Stimulated activated CD4-positive, alpha-beta T cell treated with anti-CD3 and anti-CD28 coated beads, TNF-alpha, amount 100 ng/mL, for 4 hours (primary cell): ENCODE measurements at places on chromosomes 1 and 21.
A peak's percentile ranks its signal among the peaks of the same experiment; 100 is the strongest.

DNA sequence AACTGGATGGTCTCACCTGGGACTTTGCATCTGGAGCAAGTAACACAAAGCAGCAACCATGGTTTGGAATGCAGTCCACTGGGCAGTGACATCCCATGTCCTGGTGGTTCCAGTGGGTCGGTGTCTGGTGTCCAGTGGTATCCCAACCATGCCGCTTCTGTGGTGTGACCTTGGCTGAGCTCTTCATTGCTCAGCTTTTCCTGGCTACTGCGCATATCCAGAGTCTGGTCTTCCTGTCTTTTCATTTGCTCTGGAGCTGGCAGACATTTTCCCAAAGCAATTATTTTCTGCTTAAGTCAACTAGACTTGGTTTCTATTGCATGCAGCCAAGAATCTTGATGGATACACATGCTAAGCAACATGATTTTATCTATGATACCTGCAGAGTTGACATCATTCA is 28.4 kb upstream of the CD2 start:
- no peak for DNase-seq

- peak; percentile 29 for DNase-seq
Observed at GRCh38 chr1:43414634-43415223, 25.0 kb downstream of the SZT2 start.

DNA sequence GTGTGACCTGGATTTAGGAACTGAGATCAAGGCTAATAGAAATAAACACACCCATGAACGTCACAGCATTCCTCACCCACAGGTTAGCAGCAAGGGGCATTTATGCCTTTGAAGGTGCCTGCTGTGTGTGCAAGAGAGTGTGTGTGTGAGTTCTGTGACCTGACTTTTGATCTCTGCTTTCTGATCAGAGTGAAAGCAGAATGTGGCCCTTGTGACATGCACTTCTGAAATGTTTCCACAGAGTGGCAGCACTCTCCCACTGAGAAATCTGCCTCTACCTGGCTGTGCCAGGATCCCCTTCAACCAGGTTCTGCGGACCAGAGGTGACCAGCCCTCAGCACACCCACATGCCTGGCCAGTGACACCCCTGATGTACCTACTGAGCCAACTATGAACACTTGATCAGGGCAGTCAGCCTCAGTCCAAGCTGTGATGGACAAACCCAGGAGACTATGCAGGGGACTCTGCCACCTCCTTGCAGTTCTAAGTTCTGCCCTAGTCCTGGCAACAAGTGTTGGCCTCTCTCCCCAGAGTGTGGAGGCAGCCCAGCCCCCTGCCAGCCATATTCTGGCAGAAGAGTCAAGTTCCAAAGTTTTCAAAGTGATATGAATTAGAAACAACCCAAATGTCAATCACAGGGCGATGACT is 41.0 kb downstream of the RXRG start:
- DNase-seq = no peak

GRCh38 chr1:39707506-39707905 is 16.3 kb upstream of the HPCAL4 start:
- no peak for DNase-seq

GRCh38 chr1:62438163-62438562 is 1.3 kb downstream of the USP1 start:
- DNase-seq = no peak

- no peak for DNase-seq
Observed at GRCh38 chr21:15104470-15104869, 39.7 kb upstream of the NRIP1 start.
